T-helper 2 cell treated with Interferon-gamma antibody and Interleukin-4, amounts not matched to agents 100 ng/mL and 5 ng/mL, for 36 hours (primary cell): ENCODE measurements at places on chromosomes 7 and 10. TPM values are rescaled to one million over a fixed set of nuclear protein-coding genes. Genes with fewer than 3 reads are reported as not detected.

AOAH gene
- 46.0 and 48.5 TPM in 2 replicates for total RNA-seq

NAMPT gene
- total RNA-seq: 69.5 and 75.6 TPM in 2 replicates

NEURL1 gene
- total RNA-seq: 1.5 TPM in 2 replicates

HOXA13 gene
- not detected in 2 replicates for total RNA-seq

TCAF2 gene
- total RNA-seq: 20.7 and 21.3 TPM in 2 replicates

CALCR gene
- total RNA-seq: not detected in 2 replicates

GIMAP2 gene
- 75.9 and 79.2 TPM in 2 replicates for total RNA-seq

ST7 gene
- total RNA-seq: 6.2 and 6.3 TPM in 2 replicates

TMEM184A gene
- not detected in 2 replicates for total RNA-seq

AKR1C8 gene
- 0.20 and 0.23 TPM in 2 replicates for total RNA-seq
